Stimulated activated CD4-positive, alpha-beta T cell treated with anti-CD3 and anti-CD28 coated beads, Interleukin-1b, Interleukin-23, amount 100 ng/mL, for 48 hours (primary cell): ENCODE measurements at places on chromosomes 6 and 20.
A peak's percentile ranks its signal among the peaks of the same experiment; 100 is the strongest.

DNA sequence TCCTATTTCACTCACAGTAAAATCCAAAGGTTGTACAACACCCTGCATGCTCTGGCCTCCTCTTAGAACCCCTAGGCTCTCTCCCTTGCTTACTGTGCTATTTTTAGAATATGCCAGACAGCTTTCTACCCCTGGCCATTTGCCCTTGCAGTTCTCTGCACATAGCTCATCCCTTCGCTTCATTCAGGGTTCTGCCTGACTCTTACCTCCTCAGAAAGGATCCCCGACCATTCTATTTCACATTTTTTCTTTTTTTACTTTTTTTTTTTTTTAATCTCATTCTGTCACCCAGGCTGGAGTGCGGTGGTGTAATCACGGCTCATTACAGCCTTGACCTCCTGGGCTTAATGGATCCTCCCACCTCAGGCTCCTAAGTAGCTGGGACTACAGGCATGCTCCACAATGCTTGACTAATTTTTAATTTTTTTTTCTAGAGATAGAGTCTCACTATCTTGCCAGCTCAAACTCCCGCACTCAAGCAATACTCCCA is 33.6 kb downstream of the COMMD7 start:
- DNase-seq = no peak

DNA sequence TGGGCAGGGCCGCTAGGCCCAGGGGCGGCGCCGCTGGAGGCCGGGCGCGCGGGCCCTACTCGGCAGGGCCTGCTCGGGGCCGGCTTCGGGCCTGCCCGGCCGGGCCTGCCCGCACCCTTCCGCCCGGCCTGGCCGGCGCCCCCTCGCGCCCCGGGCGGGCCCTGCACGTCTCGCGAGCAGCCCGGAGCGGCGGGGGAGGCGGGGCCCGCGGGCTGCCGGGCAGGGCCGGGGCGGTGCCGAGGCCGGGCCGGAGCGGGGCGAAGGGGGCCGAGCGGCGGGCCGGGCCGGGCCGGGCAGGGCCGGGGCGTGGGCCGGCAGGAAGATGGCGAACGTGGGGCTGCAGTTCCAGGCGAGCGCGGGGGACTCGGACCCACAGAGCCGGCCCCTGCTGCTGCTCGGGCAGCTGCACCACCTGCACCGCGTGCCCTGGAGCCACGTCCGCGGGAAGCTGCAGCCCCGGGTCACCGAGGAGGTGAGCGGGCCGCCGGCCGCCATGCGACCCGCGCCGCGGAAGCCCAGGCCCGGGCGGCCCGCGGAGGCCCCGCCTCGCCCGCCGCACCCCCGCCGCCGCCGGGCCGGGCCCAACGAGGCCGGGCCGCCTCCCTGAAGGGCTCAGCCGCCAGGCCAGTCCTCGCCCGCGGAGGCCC is at the start of gene NPEPL1:
NPEPL1 (plus strand) TSS at position 222 of the 647 bp plus-strand sequence; CDS start at position 323, 101 bp downstream.
- DNase-seq = peak; percentile 58

- no peak for DNase-seq
Observed at GRCh38 chr6:52720321-52720720, 43.0 kb downstream of the GSTA2 start.

- DNase-seq = no peak
Observed at GRCh38 chr6:150865043-150865405, 478 bp upstream of the MTHFD1L start.

DNA sequence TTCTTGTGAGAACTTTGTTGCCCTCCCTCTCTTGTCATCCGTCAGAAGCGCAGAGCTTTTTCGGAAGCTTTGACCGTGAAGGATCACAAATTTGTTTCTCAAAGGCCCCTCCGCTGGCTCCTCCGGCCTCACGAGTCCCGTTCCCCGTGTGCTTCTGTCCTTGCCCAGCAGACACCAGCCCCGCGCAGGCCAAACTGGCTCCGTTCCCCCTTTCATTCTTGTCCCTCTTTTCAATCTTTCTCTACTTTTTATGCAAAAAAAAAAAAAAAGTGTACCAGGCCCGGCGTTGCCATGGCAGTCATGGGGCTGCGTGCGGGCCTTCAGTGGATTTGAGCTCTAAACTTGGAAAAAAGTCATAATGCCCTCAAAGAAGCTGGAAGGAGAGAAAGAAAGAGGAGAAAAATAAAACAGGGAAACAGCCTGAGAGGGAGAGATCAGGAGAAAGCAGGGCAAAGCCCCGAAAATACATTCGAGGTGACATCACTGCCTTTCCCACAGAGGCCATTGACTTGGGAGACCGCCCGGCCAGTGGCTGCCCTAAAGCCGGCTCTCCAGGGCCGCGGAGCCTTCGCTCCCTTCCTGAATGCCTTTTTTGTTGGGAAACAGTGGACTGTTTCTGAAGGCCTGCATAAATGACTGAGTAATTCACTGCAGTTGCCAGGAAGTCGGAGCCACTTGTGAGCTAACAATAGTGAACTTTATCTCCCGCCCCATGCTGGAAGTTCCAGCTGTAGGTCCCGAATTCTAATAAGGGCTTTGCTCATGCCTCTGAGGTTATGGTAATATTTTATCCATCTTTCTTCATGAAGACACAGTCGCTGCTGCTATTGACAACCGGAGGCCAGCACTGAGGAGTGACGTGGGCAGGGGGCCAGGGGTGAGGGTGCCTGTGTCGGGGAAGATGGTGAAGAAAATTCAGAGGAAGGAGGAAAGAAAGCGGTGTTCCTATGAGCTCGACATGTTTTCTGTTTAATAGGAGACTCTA is 670.9 kb downstream of the QKI start:
- DNase-seq = no peak

GRCh38 chr6:135743476-135743875 is 108.0 kb upstream of the PDE7B start:
- DNase-seq = no peak

GRCh38 chr6:12848964-12849808 is 132.6 kb downstream of the PHACTR1 start:
- no peak for DNase-seq

- DNase-seq = no peak
Observed at GRCh38 chr6:121491576-121491975, 56.1 kb downstream of the GJA1 start.

DNA sequence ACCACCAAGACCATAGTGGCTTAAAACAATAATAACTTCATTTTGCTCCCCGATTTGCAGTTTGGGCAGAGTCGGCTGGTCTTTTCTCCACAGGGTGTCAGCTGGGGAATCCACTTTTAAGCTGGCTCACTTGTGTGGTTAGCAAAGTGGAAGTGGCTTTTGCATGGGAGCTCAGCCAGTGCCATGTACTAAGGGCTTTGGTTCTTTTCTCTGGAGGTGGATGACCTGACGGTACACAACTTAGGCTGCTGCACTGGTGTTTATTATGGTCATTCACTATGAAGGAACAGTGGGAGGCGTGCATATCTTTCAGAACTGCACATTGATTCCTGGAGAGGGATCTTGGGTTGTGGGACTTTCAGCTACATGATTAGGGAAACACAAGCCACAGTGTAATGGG is 141.0 kb downstream of the OR2B2 start:
- no peak for DNase-seq

DNA sequence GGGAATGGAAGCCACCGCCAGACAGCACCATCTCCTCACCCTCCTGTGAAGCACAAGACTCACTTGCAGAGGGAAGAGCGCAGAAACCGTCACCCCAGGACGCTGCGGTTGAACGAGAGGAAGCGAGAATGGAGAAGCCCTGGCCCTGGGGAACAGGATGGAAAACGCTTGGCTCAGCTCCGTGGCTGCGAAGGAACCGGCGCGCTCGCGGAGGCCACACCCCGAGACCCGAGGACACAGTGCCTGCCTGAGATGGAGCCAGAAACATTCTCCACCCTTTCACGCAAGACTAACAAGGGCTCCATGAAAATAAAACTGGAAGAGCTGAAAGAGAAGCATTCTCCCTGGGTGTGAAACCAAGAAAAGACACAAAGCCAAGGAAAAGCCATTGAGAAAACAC is 25.3 kb upstream of the CHRNA4 start:
- no peak for DNase-seq

DNA sequence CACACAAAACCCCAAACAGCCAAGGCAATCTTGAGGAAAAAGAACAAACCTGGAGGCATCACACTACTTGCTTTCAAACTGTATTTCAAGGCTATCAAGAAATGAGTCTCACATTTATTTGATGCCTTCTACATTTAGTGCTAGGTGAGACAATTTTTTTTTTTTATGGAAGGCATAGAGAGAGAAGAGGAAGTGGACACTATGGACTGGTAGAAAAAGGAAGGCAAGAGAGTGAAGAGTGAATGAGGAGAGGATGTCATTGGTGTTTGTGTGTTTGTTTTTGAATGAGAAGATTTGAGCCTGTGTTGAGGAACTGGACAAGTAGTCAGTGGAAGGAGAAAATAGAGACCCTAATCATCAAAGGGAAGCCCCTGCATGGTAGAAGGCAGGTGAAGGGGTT is 182.0 kb upstream of the JAG1 start:
- no peak for DNase-seq

DNA sequence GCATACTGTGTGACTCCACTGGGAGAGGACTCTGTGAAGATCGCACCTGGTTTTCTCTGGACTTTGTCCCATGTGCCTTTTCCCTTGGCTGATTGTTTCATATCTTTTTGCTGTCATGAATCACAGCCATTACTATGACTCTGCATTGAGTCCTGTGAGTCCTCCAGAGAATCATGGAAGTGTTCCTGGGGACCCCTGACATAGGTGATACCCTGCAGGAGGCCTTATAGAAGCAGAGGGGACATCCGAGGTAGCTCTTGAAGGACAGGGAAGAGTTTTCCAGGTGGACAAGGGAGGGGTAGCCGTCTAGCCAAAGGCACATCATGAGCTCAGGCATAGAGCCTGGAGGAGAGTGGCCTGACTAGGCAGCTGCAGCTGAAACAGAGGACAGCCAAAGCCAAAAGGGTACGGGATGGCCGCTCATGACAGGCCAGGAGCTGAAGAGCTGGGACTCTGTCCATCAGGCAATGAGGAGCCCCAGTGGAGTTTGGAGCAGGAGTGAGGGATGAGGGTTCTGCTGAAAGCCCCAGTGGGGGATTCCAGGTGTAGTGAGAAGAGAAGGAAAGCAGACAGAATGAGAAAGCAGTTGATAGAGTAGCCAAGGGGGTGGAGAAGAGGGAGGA is 86.6 kb upstream of the TOX2 start:
- no peak for DNase-seq

DNA sequence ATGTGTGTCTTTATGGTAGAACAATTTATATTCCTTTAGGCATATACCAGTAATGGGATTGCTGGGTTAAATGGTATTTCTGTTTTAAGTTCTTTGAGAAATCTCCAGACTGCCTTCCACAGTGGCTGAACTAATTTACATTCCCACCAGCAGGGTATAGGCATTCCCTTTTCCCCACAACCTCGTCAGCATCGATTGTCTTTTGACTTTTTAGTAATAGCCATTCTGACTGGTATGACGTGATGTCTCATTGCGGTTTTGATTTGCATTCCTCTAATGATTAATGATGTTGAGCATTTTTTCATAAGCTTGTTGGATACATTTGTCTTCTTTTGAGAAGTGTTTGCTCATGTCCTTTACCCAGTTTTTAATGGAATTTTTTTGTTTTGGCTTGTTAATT is 5.3 kb upstream of the TASP1 start:
- no peak for DNase-seq

DNA sequence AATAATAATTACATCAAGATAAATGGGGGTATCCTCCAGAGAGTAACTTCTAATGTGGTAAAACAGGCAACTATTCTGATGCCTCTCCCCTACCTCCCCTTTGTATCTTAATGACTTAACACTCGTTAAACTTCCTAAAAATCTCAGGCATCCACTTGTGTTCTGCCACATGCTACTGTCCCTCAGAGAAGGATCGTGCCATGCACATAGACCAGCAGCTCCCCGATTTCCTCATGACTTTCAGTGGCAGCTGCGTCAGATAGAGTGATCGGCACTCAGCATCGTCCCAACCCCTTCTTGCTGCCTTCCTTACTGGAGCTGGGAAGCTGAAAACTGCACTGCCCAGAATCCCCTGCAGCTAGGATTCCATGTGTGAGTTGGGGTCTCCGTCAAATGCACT is 32.1 kb downstream of the RIPOR2 start:
- no peak for DNase-seq

GRCh38 chr20:676967-677366 is 1.4 kb upstream of the SCRT2 start:
- no peak for DNase-seq

DNA sequence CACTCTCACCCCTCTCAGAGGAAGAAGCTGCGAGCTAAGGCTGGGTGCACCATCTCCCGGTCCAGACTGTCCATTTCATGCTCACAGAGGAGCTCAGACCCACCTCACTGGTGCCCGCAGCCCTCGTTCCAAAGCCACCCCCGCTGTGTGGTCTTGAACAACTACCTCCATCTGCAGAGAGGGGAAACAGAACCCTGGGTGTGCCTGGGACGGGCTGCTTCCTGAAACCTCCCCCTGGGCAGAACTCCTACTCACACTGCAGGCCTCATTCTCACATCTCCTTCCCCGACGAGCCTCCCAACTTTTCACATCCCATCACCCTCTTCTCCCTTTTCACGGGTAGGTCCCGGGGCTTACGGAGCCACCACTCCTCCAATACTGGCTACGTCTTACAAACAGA is 18.1 kb downstream of the PMEPA1 start:
- no peak for DNase-seq

DNA sequence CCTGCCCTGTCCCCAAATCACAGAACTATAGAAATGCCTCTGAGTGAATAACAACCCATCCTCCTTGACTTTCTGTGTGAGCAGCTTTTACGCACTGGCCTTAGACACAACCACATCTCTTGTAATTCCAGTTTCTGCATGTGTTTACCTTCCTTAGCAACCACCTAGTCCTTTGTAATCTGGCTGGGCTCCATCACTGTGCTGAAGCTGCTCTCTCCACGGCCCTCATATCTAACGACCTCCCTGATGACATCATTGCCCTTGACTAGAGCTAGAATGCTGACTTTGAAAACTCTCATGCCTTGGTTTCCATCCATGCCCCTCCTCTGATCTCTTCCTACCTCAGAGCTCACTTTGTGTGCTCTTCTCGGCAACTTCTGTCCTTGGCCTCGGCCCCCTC is 30.5 kb upstream of the GLP1R start:
- DNase-seq = no peak

- DNase-seq = no peak
Observed at GRCh38 chr6:44131892-44132291, 4.5 kb downstream of the TMEM63B start.
